SHP77 treated with DMSO at 0.1 percent for 48 hours (cell line): ENCODE measurements at places on chromosomes 13 and 19.

DNA sequence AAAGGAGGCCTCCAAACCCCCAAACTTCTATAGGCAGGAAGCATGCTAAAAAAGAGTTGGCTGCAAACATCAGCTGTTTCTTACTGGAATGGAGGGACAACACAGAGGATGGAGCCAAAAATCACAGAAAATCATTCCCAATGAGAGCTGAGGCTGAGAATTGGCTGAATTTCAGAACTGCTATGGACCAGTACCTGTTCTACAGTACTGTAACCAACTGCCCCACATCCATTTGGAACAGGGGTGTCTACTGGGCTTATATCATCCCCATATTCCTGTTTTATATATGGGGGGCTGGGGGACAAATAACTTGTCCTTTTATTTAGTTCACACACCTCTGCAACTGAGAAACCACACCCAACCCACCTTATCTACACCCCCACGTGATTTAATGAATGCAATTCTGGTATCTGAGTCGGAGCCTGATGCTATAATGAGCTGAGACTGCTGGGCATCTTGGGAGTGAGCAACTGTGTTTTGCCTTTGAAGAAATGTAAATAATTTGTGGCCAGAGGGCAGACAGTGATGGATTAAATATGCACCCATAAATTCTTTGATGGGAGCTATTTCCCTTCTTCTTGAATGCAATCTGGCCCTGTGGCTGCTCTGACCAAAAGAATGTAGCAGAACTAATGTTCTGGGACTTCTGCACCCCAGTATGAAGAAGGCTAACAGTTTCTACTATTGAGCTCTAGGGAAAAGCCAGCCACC lies 82.6 kb downstream of the TBC1D4 start:
- DNase-seq = no peak

GRCh38 chr13:40345654-40346372 lies 320.6 kb downstream of the FOXO1 start:
- DNase-seq = no peak

- peak; percentile 74 for DNase-seq
Measured at GRCh38 chr13:110137680-110138009, 169.3 kb downstream of the COL4A1 start.

DNA sequence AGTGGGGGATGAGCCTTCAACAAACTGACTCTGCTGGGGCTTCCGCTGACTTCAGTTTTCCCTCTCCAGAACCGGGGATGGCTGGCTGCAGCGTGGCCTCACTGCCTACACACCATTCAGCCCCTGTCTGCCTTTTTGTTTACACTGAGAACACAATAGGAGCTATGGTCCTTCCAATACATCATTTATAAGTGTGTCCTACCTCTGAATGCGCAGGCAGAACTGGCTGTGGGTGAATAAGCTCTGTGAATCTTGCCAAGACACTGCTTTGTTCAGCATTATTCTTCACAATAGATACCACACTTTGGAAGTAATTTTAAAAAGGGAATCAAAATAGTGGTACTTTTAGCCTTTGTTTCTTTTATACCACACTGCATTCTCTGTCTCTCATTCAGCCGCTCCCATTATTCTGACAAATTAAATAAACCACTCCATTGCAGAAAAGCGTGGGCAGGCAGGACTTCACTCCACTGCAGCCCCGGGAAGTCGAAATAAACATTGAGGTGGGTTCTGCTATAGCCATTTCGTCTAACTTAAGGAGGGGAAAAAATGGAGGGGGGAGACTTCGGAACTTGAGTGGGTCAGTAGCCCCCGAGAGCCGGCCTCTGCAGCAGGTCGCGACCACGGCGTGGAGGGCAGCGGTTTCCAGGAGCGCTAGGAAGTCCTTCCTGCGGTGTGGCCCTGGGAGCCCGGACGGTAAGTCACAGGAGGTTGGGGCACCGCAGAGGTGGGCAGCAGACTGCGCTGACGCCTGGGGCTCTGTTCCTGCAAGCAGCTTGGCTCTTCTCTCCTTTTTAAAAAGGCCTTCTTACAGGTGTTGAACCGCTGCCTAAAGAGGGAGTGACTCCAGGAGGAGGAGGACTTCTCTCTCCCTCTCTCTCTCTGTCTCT lies 94.8 kb upstream of the SOX1 start:
- DNase-seq = no peak

DNA sequence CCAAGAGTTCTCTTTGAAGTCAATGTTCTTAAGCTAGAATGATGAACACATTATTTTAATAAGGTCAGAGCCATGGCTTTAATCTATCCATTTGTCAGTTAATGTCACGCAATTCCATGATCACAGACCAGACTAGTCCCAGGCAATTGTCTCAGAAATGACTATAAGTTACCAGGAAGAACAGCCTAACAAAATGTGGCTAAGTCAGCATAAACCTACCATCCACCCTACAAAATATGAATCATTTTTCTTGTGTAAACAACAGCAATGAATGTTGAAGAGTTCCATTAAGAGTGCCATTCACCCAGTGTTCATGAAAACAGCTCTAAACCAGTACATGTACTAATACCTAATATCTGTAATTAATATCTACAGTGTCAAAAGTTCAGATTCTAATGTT lies 127.5 kb downstream of the KCTD12 start:
- DNase-seq = no peak

DNA sequence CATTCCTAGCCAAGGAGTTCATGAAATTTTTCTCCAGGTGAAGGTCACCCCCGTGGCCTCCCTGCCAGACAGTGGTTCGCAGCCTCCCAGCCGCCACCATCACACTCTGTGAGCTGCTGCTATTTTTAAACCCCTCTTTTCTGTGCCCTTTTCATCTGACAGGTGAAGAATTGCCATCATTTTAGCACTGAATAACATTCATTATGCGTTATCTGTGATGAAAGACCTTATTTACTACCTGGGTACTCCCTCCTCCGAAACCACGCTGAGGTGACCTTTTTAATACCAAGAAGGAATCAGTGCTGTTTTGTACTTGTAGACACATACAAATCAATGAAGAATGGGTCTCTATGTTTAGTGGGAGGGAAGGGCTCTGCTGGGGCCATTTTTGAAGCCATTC lies 148.9 kb upstream of the GPR12 start:
- DNase-seq = no peak
